ENCODE measurements at places on chromosomes 1 and 21.

GRCh38 chr1:218516526-218516925 lies 171.4 kb downstream of the TGFB2 start:
- no peaks in the 10 kb centered on the region for H3K27me3 ChIP-seq
- no peak overlapping the region for H3K27ac ChIP-seq
- peaks cover 8% of the 10 kb centered on the region for H3K4me1 ChIP-seq
- no peak for DNase-seq
- no peaks in the 10 kb centered on the region for H3K36me3 ChIP-seq
- H3K4me3 ChIP-seq = no peak overlapping the region

GRCh38 chr1:57761628-57762027 lies 337.8 kb upstream of the DAB1 start:
- H3K4me1 ChIP-seq = no peaks in the 10 kb centered on the region
- DNase-seq = no peak
- no peak overlapping the region for H3K4me3 ChIP-seq
- H3K27me3 ChIP-seq = no peaks in the 10 kb centered on the region
- no peak overlapping the region for H3K27ac ChIP-seq

- no peaks in the 10 kb centered on the region for H3K4me1 ChIP-seq
- H3K4me3 ChIP-seq = no peak overlapping the region
- H3K36me3 ChIP-seq = no peaks in the 10 kb centered on the region
- H3K27ac ChIP-seq = no peak overlapping the region
- H3K27me3 ChIP-seq = no peaks in the 10 kb centered on the region
Measured at GRCh38 chr1:79295967-79296366, 289.4 kb upstream of the ADGRL4 start.

GRCh38 chr21:37045149-37045548 lies 27.7 kb downstream of the PIGP start:
- no peak overlapping the region for H3K27ac ChIP-seq
- DNase-seq = peak; percentile 40
- H3K4me3 ChIP-seq = no peak overlapping the region

- H3K4me3 ChIP-seq = no peak overlapping the region
- H3K4me1 ChIP-seq = peaks cover 11% of the 10 kb centered on the region
- H3K27ac ChIP-seq = peak overlapping the region; percentile 60
- no peaks in the 10 kb centered on the region for H3K27me3 ChIP-seq
Measured at GRCh38 chr1:21051177-21051825, 125.4 kb downstream of the EIF4G3 start.

- no peaks in the 10 kb centered on the region for H3K27me3 ChIP-seq
- no peak for DNase-seq
- no peak overlapping the region for H3K27ac ChIP-seq
- H3K4me1 ChIP-seq = no peaks in the 10 kb centered on the region
- H3K36me3 ChIP-seq = no peaks in the 10 kb centered on the region
- H3K4me3 ChIP-seq = no peak overlapping the region
Measured at GRCh38 chr1:201214461-201214860, 23.8 kb downstream of the IGFN1 start.

DNA sequence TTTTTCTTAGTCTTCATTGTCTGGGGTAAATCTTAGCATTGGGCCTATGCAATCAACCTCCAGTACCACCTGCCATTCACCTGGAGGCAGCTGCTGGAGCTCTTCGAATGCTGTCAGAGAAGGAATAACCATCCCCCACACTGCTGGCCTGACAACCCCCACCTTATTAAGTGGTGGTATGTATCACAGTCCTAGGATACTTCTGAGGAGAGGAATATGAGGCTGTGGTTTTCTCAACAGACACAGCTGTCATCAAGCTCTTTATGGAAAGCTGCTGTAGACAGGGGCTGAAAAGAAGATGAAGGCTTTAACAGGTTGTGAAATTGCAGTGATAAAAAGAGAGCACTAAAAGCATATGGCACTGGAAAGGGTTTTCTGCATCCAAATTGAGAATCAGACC lies 61.7 kb downstream of the TSEN15 start:
- no peak for DNase-seq
- no peaks in the 10 kb centered on the region for H3K27me3 ChIP-seq
- no peaks in the 10 kb centered on the region for H3K36me3 ChIP-seq
- no peak overlapping the region for H3K27ac ChIP-seq
- no peak overlapping the region for H3K4me3 ChIP-seq

GRCh38 chr1:68308034-68308433 lies 75.7 kb upstream of the WLS start:
- no peaks in the 10 kb centered on the region for H3K36me3 ChIP-seq
- no peak overlapping the region for H3K27ac ChIP-seq
- H3K4me3 ChIP-seq = no peak overlapping the region
- H3K4me1 ChIP-seq = no peaks in the 10 kb centered on the region

DNA sequence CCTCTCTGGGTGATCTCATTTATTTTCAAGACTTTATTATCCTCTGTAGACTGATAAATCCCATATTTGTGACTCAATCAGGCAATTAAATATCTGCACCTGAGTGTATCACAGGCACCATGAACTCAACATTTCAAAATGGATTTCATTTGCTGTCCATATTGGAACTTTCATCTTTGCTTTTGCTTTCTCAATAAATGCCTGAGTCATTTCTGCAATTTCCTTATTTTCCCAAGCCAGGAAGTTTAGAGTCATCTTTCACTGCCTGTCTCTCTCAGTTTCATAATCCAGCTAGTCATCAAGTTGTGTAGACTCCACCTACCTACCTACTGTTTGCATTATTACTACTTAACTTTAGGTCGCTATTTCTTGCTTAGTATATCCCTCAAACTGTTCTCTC lies 540.9 kb downstream of the LMO4 start:
- no peak for DNase-seq
- peaks cover 50% of the 10 kb centered on the region for H3K4me1 ChIP-seq
- H3K4me3 ChIP-seq = no peak overlapping the region
- no peaks in the 10 kb centered on the region for H3K27me3 ChIP-seq
- no peak overlapping the region for H3K27ac ChIP-seq

GRCh38 chr1:192272732-192273131 lies 44.1 kb upstream of the RGS21 start:
- no peak for DNase-seq
- H3K36me3 ChIP-seq = no peaks in the 10 kb centered on the region
- no peaks in the 10 kb centered on the region for H3K4me1 ChIP-seq

- H3K27me3 ChIP-seq = no peaks in the 10 kb centered on the region
- H3K36me3 ChIP-seq = no peaks in the 10 kb centered on the region
- no peak for DNase-seq
Measured at GRCh38 chr1:116990612-116991151, 10.9 kb upstream of the CD101 start.

- no peaks in the 10 kb centered on the region for H3K36me3 ChIP-seq
- H3K27me3 ChIP-seq = peaks cover 25% of the 10 kb centered on the region
- no peak overlapping the region for H3K27ac ChIP-seq
- H3K4me1 ChIP-seq = no peaks in the 10 kb centered on the region
- DNase-seq = no peak
Measured at GRCh38 chr1:112358061-112358770, 37.8 kb upstream of the CTTNBP2NL start.

GRCh38 chr1:61162520-61163258 lies 80.3 kb downstream of the NFIA start:
- H3K27me3 ChIP-seq = no peaks in the 10 kb centered on the region
- no peak overlapping the region for H3K27ac ChIP-seq
- no peaks in the 10 kb centered on the region for H3K4me1 ChIP-seq
- no peak for DNase-seq

- H3K27ac ChIP-seq = peak overlapping the region; percentile 92
- H3K36me3 ChIP-seq = no peaks in the 10 kb centered on the region
- no peaks in the 10 kb centered on the region for H3K27me3 ChIP-seq
- H3K4me1 ChIP-seq = peaks cover 35% of the 10 kb centered on the region
Measured at GRCh38 chr21:36321325-36322082, 1.5 kb downstream of the MORC3 start.

GRCh38 chr1:182784556-182785171 lies 4.9 kb upstream of the NPL start:
- H3K4me1 ChIP-seq = peaks cover 4% of the 10 kb centered on the region
- H3K4me3 ChIP-seq = no peak overlapping the region
- H3K27me3 ChIP-seq = no peaks in the 10 kb centered on the region
- peak; percentile 66 for DNase-seq

DNA sequence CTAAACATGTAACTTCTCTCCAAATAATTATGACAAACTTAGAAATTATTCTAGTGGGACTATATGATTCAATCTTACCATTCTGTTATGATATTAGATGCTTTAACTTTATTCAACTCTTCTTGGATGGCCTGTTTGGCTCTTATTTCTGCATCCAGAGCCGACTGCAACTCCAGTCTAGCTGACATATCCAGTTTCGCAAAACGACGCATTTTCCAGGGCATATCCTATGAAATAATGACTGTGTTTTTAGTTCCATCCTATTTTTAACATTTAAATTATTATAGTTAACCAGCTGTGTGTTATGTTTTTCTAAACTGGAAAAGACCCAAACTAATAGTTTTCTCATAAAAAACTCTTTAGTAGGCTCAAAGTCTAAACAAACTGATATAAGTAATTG lies 133.7 kb downstream of the COQ8A start:
- DNase-seq = no peak
- H3K27me3 ChIP-seq = no peaks in the 10 kb centered on the region
- H3K4me3 ChIP-seq = no peak overlapping the region
- H3K27ac ChIP-seq = no peak overlapping the region

- H3K27ac ChIP-seq = no peak overlapping the region
- no peak overlapping the region for H3K4me3 ChIP-seq
- no peaks in the 10 kb centered on the region for H3K27me3 ChIP-seq
- peaks cover 4% of the 10 kb centered on the region for H3K36me3 ChIP-seq
Measured at GRCh38 chr1:28537457-28538199, 15.3 kb upstream of the TRNAU1AP start.

- H3K27ac ChIP-seq = no peak overlapping the region
- H3K27me3 ChIP-seq = no peaks in the 10 kb centered on the region
- H3K4me3 ChIP-seq = no peak overlapping the region
- H3K4me1 ChIP-seq = no peaks in the 10 kb centered on the region
Measured at GRCh38 chr21:27555996-27556395, 589.1 kb upstream of the ADAMTS5 start.

DNA sequence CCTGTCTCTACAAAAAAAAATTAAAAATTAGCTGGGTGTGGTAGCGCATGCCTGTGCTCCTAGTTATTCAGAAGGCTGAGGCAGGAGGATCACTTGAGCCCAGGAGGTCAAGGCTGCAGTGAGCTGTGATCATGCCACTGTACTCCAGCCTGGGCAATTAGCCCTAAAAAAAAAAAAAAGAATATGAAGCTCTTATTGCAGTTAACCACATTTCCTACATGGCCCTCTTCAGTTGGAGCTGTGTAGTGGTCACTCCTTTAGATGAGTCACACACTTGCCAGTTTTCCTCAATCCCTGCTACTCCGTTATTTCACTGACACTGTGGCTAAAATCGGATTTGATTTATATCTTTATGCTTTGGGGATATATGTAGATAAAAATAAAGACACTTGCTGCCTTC lies 11.8 kb downstream of the NFYC start:
- no peak overlapping the region for H3K4me3 ChIP-seq
- no peak overlapping the region for H3K27ac ChIP-seq
- no peak for DNase-seq
- no peaks in the 10 kb centered on the region for H3K27me3 ChIP-seq

DNA sequence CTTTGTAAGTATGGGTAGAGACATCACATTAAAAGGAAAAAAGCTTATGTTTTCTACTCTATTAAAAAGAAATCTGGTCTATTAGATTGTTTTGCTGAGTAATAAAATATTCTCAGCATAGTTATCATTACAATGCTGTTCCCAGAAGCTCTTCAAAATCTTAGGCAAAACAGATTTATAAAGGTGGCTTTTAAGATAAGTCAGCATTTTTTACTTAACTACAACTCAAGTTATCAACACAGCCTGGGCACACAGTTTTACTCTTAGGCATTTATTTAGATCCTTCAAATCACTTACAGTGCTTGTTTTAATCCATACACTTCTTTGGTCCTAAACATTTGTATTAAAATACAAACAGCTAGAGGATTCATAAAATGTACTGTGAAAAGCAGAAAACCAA lies 534.8 kb upstream of the NCAM2 start:
- DNase-seq = no peak
- H3K4me3 ChIP-seq = no peak overlapping the region
- H3K4me1 ChIP-seq = no peaks in the 10 kb centered on the region
- no peak overlapping the region for H3K27ac ChIP-seq
- no peaks in the 10 kb centered on the region for H3K36me3 ChIP-seq
- H3K27me3 ChIP-seq = no peaks in the 10 kb centered on the region

DNA sequence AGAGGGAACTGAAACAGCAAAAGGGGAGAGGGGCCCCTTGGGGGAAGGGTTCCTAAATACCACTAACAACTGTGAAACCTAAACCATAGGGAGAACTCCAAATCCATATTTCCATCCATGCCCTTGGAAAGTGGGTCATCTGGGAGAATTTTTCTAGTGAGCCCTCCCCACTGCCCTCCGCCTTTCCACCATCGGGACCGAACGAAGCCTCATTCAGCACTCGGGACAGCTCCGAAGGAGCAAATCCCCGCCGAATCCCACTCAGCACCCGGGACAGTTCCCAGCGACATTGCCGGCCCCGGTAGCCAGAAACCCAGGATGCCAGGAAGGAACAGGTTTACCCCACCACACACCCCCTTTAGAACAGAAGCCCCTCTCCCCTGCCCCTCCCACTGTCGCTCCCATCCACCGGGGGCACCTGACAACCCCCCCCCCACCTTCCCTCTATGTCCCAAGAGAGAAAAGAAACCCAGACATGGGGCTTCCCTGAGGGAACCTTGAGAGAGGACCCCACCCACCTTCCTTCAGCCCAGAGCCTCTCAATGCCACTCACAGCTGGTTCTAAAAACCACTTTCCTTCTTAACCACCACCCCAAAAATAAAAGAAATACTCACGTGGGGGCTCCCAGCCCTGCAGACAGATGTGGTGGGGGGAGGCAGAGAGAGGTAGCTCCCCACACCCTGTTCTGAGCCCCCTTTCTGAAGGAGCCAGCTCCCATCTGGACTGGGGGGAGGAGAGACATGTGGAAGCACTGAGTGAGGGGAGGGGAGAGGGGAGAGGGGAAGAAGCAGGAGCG lies 4.5 kb downstream of the DLGAP3 start:
- H3K36me3 ChIP-seq = no peaks in the 10 kb centered on the region
- DNase-seq = peak; percentile 56
- no peak overlapping the region for H3K27ac ChIP-seq

DNA sequence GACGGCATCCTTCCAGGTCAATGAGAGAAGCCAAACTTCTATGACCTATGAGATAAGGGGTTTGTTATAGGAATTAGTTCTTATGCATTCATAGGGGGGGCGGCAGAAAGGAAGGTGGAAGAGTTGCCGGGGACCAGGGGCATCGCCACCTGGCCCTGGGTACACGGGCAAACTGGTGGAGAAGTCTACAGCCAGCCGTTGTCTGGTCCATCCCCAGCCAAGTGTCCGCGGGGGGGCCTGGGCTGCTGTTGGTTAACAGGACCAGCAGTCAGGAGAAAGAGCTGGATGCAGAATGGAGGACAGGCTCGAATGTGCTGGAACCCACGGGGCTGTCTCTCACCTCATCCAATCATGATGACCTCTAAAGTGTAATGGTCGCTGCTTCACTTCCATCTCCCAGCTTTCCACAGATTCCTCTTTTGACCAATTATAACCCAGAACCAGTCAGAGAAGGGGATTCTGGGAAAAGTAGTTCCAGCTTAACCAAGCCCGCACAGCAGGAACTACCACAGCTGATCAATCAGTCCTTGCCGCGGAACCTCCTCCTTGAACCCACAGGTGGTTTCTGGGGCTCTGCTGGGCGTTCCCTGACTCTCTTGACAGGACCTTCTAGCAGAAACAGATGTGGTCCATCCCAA lies 17.8 kb downstream of the TMEM51 start:
- no peak overlapping the region for H3K4me3 ChIP-seq
- no peak overlapping the region for H3K27ac ChIP-seq
- no peaks in the 10 kb centered on the region for H3K4me1 ChIP-seq
- no peak for DNase-seq
- no peaks in the 10 kb centered on the region for H3K36me3 ChIP-seq

GRCh38 chr1:152699746-152700145 lies 1.6 kb downstream of the LCE2A start:
- no peaks in the 10 kb centered on the region for H3K27me3 ChIP-seq
- no peak for DNase-seq
- H3K4me3 ChIP-seq = no peak overlapping the region
- H3K27ac ChIP-seq = no peak overlapping the region
- no peaks in the 10 kb centered on the region for H3K4me1 ChIP-seq
